ENCODE measurements at places on chromosomes 7 and 10.

DNA sequence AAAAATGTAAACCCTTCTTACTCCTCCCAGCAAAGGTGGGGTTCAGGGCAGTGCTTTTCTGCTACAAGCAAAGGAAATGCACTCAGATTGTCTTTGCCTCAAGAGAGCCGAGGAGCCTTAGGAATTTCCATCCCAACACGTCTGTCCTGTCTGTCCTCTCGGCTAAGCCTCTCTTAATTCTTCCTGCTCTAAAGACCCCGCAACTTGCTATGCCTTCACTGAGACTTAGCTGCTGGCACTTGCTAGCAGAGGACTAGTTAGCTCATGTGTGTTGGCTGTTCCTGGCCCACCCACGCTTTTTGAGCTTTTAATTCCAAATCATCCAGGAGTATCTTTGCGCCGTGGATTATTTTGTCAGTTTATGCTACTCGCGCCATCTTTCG is 481 bp upstream of the NPM3 start:
- DNase-seq, result no peak

DNA sequence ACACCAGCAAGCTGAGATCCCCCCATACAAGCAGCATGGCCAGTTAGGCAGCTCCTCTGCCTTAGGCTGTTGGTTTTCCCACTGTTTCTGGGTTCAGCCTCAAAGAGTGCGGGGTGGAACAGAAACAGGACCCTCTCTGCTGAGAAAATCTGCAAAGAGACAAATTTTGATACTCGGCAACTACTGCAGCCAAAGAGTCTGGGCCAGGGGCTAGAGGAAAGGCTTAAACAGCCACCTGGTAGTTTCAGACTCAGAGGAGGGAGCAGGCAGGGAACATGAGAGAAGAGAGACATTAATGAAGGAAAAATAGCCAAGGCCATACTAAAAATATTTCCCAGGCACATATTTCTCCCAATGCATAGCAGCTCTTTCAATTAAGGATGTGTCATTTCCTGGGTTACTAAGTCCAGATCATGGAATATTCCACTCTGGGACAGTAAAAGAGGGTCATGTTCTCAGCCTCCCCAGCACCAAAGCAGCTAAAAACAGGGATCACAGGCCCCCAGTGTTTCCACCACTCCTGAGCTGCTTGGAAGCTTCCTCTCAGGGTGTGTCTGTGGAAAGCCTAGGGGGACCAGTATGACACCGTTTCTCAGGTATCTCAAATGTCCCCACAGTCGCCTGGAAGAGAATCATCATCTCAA is 29.8 kb downstream of the PDLIM1 start:
- no peak for DNase-seq

GRCh38 chr10:71046747-71047146 is 158.4 kb upstream of the PCBD1 start:
- no peak for DNase-seq

DNA sequence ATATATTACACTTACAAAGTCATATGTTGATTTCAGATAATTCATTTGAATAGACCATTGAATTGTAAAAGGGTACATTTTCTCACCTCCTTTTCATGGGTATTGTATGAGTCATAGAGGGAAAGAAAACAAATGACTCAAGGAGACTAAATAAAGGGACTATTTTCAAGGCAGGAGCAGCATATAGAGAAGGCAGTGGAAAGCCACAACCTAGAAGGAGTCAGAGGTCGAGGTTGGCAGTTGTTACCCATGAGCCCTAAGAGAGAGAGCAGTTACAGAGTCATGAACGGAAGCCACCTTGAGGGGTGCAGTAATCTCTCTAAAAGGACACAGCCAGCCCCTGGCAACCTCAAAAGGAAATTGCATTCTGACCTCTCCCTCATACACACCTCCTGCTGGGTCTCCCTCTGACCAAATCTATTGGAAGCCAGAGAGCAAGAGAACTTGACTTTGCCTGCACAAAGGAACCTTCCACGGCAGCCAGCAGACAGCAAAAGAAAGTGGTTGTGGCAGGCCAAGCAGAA is 137.9 kb downstream of the GRM8 start:
- DNase-seq, result no peak

GRCh38 chr7:99371376-99371920 is 3.1 kb upstream of the ARPC1B start:
- DNase-seq, result no peak

GRCh38 chr10:121428867-121429266 is 169.4 kb downstream of the FGFR2 start:
- DNase-seq, result no peak

GRCh38 chr10:1605999-1606940 is 131.1 kb downstream of the ADARB2 start:
- DNase-seq, result no peak

DNA sequence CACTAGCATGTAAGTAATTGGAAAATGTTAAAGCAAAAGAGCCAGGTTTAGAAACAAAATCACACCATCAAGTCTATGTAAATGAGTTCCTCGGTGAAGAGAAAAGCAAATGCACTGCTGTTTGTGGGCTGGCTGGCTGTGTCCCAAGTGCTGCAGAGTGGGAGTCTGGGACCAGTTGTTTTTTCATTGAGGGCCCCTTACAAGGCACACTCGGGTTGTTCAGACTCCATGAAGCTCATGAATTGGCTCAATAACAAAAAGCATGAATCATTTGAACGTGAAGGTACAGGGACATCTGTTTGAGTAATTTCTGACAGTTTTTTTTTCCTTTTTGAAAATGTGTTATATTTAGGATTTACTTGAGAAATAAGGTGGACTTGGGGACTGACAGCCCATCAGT is 28.0 kb downstream of the GRK5 start:
- no peak for DNase-seq

DNA sequence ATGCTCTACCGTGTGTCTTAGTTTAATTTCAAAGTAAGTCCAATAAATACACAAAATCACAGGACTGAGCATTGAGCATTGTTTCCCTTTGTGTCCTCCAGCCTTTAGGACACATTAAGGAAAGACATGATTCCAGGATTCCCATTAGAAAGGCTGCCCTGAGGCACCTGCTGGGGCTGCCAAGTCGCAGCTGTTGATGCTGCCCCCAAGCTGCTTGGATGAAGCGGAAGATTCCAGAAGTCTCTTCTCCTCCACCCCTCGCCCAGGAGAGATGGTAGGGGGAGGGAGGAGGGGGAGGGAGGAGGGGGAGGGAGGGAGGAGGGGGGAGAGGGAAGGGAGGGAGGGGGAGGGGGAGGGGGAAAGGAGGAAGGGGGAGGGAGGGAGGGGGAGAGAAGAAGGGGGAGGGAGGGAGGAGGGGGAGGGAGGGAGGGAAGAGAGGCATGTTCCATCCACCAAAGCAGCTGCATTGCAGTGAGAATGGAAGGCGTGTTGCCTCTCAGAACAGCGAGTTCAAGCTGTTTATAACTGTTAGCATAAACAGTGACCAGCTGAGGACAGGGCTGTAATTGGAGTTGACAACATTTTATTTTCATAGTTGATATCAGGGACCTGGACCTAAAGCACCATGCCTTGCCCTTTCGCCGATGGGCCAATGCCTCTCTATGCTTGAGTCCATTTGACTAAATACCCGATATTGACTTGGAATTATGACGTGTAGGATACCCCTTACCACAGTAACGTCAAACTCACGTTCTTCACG is 67.3 kb downstream of the DIP2C start:
- no peak for DNase-seq

GRCh38 chr10:21526860-21527597 is 1.5 kb upstream of the SKIDA1 start:
- no peak for DNase-seq

DNA sequence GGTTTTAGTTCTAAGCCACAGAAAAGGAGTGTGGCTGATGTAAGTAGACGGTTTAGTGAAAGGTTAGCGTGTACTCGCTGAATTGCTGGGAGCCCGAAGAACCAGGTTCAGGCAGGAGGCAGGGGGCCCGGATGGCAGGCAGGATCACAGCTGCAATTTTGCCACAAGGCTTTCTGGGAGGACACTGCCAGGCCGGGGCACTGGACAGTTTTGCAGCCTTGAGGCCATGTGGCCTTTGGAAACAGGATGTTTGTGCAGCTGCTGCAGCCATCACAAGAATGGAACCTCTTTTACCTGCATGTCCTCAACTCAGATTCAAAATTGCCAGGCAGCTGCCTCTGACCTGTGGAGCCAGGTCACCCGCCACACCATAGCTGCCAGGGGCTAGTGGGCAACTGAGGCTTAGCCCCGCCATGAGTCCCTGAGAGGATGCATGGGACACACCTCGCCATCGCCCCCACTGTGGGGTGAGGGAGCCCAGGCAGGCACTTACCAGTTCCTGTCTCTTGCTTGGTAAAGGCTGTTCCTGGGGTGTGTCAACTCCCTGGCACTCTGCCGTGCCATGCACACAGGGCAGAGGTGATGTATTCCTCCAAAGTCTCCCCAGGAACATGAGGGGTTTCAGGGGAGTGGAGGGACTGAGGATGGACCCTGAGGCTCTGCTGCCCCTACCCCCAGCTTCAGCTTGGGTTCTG is 188.6 kb downstream of the RPS24 start:
- no peak for DNase-seq

DNA sequence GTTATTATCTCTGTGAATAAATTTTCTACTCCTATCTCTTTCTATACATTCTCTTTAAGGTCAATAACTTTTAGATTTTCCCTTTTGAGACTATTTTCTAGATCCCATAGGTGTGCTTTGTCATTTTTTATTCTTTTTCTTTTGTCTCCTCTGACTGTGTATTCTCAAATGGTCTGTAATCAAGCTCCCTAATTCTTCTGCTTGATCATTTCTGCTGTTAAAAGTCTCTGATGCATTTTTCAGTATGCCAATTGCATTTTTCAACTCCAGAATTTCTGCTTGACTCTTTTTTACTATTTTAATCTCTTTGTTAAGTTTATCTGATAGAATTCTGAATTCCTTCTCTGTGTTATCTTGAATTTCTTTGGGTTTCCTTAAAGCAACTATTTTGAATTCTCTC is 78.2 kb downstream of the THNSL1 start:
- no peak for DNase-seq

- DNase-seq, result no peak
These were observed 164.3 kb downstream of the SUGCT start for GRCh38 chr7:40299097-40299496.

DNA sequence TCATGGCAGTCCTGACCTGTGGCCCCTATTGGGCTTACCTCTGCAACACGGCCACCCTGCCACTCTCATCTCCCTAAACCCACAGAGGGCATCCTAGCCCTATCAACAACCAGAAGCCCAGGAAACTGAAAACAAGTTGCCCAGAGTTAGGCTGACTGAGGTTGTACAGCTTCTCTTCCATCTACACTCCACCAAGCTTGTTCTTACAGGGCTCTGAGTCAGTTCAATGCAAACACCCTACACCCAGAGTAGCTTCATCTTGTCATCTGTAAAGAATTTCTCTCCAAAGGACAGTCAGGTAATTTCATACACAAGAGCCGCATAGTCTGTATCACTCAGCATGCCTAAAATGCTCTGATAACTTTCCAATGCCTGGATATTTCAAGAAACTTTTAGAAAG is 175.4 kb downstream of the ARID5B start:
- no peak for DNase-seq

DNA sequence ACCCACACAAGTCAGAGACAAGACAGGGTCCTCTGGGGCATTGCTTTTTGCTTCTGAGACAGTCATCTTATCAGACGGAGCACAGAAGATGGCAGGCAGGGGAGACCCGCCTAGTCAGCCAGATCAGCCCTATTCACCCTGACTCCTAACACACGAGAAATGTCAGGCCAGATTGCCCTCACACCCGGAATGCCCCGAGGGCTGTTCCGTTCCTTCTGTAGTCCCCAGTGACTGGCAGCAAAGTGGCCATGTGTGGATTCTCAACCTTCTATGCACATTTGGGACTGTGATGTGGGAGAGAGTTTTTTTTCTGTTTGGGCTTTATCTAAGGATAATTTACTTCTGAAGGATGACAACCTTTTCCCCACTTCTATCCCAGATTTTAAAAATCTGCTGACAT is 35.5 kb upstream of the TBX20 start:
- DNase-seq, result no peak

DNA sequence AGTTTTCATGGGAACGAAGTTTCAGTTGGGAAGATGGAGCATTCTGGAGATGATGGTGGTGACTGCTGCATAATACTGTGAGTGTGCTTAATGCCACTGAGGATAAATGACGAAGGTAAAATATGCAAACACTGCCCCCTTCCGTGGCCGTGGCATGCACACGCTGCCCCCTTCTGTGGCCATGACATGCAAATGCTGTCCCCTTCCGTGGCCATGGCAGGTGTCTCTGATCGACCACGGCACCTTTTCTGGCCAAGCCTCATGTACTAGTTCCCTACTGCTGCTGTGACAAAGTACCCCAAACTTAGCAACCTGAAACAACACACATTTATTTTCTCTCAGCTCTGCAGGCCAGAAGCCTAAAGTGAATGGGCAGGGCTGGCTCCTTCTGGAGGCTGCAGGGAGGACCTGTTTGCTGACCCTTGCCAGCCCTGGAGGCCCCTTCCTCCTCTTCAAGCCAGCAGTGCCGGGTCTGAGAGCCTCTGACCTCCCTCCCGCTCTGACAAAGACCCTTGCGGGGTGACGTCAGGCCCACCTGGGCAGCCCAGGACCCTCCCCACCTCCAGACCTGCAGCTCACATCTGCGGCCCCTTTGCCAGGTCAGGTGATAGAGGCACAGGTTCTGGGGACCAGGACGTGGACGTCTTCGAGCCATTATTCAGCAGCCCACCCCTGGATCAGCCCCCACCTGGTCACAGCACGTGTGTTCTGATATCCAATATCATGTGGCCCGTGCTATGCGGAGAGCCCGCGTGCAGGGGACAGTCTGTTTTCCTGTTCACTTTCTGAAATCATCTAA is 82.0 kb downstream of the MICALL2 start:
- DNase-seq, result no peak

- no peak for DNase-seq
These were observed 113.3 kb downstream of the TACC2 start for GRCh38 chr10:122102146-122102868.

DNA sequence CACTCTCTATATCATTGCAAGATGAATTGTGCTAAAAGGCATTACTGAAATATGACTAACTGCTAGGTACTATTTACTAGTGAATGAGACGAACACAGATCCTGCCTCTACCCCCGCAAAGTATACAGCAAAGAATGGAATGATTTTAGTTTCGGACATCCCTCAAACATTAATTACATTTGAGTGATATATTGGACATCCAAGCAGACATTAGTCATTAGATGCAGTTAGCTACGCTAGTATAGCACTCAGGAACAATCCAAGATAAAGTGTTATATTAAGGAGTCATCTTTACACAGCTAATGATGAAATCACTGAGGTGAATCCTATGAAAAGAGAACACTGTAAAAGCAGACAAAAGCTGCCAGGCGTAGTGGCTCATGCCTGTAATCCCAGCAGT is 7.3 kb upstream of the TAF3 start:
- no peak for DNase-seq

- no peak for DNase-seq
These were observed 22.0 kb upstream of the CUX1 start for GRCh38 chr7:101795461-101795860.

Data from cortex of kidney (tissue), 1 donor.